G401 (cell line): ENCODE measurements at places on chromosomes 5 and 9.

- no peak for DNase-seq
These were observed 120.2 kb downstream of the SEMA6A start for GRCh38 chr5:116454417-116454927.

- DNase-seq = peak; percentile 89
These were observed 5.0 kb downstream of the SQSTM1 start for GRCh38 chr5:179825655-179826182.

- no peak for DNase-seq
These were observed 146.7 kb upstream of the KLF9 start for GRCh38 chr9:70561111-70561510.

DNA sequence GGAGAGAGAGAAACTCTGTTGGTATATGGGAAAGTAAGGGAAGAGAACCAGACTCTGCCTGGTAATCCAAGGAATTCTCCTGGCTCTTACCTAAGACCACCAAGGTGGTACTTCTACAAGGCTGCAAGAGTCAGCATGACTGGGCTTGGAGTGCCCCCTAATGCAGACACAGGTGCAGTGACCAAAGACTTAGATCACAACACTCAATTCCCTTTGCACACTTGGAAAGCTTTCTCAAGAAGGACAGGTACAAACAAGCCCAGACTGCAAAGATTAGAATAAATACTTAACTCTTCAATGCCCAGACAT lies 25.2 kb downstream of the UGT3A2 start:
- DNase-seq = no peak

DNA sequence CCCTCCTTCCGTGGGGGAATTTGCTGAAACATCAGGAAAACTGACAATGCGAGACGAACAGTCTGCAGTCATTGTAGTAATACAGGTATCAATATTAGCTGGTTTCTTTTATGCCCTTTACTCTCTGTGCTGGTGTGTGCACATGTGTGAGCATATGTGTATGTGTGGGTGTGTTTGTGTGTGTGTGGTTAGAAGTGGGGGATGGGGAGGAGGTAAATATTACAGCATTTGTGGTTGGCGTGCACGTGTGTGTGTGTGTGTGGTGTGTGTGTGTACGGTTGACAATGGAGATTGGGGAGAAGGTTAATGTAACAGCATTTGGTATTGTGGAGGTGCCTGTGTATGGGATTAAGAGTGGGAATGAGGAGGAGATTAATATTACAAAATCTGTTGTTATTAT lies 219.4 kb downstream of the ADGRV1 start:
- no peak for DNase-seq

DNA sequence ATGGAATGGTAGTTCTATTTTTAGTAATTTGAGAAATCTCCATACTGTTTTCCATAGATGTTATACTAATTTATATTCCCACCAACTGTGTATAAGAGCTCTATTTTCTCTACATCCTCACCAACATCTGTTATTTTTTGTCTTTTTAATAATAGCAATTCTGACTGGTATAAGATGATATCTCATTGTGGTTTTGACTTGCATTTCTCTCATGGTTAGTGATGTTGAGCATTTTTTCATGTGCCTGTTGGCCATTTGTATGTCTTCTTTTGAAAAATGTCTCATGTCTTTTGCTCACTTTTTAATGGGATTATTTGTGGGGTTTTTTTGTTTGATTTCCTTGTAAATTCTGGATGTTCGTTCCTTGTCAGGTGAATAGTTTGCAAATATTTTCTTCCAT lies 154.4 kb downstream of the ZSWIM6 start:
- DNase-seq = no peak
